Trophoblast cell (in vitro differentiated cells and primary cell): ENCODE measurements at places on chromosomes 4 and X.
A peak's percentile ranks its signal among the peaks of the same experiment; 100 is the strongest.

- no peak for DNase-seq
These were observed 51.8 kb downstream of the SCML1 start for GRCh38 chrX:17788956-17789562.

- peak; percentile 20 for DNase-seq
These were observed 51.4 kb upstream of the SCRG1 start for GRCh38 chr4:173450281-173450680.

DNA sequence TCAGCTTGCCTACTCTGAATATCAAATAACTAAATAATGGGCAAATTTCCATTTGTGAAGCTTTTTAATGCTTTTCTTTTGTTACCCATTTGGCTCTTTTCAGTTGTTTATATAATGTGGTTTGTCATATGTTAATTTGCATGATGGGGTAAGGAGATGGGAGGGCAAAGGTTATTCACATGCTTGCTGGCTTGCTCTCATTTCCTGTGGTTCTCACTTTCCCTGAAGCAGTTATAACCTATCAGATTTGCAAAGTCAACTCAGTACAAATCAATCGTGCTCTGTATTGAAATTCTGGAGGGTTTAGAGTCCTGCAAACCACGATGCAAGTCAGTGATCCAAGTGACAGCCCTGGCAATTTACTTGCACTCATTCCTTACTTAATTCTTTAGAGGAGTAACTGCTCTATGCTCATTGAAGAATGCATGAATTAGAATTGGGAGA lies 711.2 kb downstream of the ADGRL3 start:
- no peak for DNase-seq

- DNase-seq = no peak
These were observed 32.9 kb downstream of the CXCL1 start for GRCh38 chr4:73902038-73902637.

DNA sequence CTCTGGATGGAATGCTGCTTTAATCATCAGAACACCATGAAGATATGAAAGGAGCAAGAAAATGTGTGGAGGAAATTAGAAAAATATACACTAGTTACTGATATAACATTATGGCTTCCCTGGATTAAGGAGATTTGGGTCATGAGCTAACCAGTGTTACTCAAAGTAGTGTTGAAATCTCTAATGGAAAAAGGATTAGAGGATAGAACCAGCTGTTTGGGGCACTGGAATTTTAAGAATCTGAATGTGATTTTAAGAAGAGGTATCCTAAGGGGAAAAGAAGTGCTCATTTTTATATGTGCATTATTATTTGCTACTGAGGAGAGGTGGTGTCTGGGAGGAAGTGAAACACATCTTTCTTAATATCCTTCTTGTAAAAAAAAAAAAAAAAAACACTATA lies 164.1 kb upstream of the PPARGC1A start:
- DNase-seq = no peak
